ENCODE measurements at places on chromosomes 3 and 15. TPM values are rescaled to one million over a fixed set of nuclear protein-coding genes. Genes with fewer than 3 reads are reported as not detected.

Gene ACTRT3
- total RNA-seq = 0.38 TPM

Gene TCTA
- total RNA-seq = 12.0 TPM

Gene ADAMTSL3
- 0.86 TPM for total RNA-seq

DNA sequence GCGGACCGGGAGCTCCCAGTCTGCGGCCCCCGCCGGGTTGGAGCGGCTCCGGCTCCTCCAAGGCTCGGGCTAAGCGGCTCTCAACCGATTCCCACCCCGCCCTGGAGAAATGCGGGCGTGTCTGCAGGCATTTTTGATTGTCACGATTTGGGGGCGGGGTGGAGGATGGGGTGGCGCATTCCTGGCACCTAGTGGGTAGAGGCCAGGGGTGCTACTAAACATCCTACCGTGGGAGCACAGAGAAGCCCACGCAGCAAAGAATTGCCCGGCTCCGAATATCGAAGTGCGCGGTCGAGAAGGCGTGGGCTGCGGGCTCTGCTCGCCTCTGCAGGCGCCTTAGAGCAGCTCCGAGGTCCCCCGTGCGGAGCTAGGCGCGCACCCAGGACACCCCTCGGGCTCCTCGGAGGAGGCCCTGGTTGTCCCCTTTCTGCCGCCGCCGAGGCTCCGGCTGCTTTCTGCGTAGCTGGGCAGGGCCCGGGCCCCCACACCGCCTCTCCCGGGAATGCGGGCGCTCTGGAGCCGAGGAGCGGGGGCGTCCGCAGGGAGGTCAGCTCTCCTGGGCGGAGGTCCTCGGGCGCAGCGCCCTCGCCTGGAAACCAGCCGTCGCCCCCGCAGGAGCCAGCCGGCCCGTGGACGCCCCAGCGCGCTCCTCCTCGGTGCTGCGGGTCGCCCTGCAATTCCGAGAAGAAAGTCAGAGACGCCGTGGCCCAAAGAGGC, 16.5 kb upstream of the LAMP3 start:
- no peak for DNase-seq

GRCh38 chr15:74821091-74821789, 5.2 kb upstream of the CPLX3 start:
- DNase-seq = no peak

- DNase-seq = no peak
Observed at GRCh38 chr3:18964640-18965039, 183.7 kb upstream of the KCNH8 start.

GRCh38 chr3:111605018-111605417, 9.9 kb upstream of the ZBED2 start:
- no peak for DNase-seq

GRCh38 chr3:59970376-59970775, 920.6 kb upstream of the CFAP20DC start:
- no peak for DNase-seq

GRCh38 chr3:41328926-41329325, 129.6 kb downstream of the CTNNB1 start:
- no peak for DNase-seq

- no peak for DNase-seq
Observed at GRCh38 chr15:98845138-98845884, 162.3 kb downstream of the PGPEP1L start.

- no peak for DNase-seq
Observed at GRCh38 chr3:16759227-16759903, 125.4 kb upstream of the PLCL2 start.

DNA sequence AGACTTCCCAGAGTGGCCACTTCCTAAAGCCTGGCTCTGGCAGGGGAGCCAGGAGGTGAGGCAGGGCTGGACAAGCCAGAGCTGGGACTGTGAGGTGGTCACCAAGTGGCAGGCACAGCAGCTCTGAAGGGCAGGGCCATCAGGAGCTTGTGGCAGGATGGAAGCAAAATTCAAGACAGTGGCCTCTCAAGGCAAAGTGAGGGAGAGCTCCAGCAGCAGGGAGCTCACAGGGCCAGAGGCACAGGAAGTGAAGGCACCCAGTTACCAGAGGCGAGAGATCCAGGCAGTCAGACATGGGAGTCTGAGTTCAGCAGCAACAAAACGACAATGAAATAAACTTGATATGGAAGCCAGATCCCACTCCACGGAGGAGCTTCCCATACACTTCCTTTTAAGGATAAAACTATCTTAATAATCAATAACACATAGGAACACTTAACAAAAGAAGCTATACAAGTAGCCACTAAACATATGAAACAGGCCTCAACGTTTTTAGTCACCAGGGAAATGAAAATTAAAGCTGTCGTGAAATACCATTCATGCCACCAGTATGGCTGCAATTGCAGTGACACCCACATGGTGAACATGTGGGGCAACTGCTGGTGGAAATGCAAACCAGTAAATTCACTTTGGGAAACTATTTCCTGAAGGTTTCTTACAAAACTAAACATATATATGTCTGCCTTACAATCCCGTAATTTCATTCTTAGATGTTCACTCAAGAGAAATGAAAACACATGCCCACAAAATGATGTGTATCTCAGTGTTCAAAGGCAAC, 35.4 kb upstream of the TMEM158 start:
- DNase-seq = no peak

DNA sequence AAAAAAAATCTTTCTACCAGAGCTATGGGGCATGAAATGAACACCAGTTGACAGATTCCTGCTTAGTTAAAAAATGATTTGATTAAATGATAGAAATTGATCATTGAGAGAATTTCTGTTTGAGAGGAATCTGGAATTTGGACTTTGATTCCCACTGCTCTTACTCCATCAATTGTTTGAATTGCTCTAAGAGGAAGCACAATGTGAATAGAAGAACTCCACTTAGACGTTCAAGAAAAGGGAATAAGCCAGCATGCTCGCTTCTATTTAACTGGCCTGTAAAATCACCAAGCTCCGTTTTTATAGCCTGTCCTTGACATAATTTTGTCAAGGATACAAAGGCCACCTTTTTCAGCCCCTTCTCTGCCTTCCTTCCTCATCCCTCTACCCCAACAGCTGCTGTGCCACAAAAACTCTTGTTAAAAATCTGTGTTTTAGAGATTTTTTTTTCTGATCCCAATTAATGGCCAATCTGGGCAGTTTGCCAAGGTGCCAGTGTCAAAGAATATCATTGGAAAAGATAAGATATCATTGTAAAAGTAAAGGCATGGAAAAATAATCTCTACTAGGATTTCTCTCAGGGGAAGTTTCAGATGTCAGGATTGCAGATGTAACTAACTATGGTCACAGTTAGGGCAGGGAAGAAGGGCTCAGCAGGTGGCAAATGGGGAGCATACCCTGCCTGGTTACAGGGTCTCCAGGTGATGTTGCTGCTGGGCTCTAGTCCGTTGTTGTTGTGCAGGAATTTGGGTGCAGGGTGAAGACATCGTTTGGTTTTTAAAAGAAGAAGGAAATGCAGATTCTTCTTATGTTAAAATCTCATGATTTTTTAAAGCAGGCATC, 301.8 kb upstream of the PDZRN3 start:
- no peak for DNase-seq

GRCh38 chr3:65168547-65168946, 480.7 kb upstream of the ADAMTS9 start:
- DNase-seq = no peak

DNA sequence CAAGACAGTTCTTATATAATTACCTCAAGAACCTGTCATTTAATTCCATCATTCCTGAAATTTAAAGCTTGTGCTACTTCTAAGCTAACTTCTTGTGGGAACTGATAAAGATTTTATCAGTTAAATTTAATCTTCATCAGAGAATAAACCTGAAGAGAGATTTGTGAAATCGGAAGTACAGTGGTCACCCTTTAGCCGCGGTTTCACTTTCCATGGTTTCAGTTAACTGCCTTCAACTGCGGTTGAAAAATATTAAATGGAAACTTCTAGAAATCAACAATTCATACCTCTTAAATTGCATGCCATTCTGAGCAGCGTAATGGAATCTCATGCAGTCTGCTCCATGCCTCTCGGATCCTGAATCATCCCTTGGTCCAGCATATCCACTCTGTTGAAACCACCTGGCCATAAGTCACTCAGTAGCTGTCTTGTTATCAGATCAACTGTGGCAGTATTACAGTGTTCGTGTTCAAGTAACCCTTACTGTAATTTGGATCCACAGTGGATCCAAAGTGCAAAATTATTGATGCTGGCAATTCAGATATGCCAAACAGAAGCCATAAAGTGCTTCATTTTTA, 626.1 kb downstream of the CADM2 start:
- no peak for DNase-seq

Data from gastrocnemius medialis (tissue), 4 donors.